Lung (tissue), 17 donors: ENCODE measurements at places on chromosomes 7 and 10. TPM values are rescaled to one million over a fixed set of nuclear protein-coding genes. Genes with fewer than 3 reads are reported as not detected.

- DNase-seq, result peak; percentile 46
- H3K36me3 ChIP-seq, result no peaks in the 10 kb centered on the region
- peaks cover 42% of the 10 kb centered on the region for H3K27me3 ChIP-seq
- H3K27ac ChIP-seq, result no peak overlapping the region
- H3K4me3 ChIP-seq, result no peak overlapping the region
Measured at GRCh38 chr10:13440185-13441061, 88.4 kb downstream of the BEND7 start.

DNA sequence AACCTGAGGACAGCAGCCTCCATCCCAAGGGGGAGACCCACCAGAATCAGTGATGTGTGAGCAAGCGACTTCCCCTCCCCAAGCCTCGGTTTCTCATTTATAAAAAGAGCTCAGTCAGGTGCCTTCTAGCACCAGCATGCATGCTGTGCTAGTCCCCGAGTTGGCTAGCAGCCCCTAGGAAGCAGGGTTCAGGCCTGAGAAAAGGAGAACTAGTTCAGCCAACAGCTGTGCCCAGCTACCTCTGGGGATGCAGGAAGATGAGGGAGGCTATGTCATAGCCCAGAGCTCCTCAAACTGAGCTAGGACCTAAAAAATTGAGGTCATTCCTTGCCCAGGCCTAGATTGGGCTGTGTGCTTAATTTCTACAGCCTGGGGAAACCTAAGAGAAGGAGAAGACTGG is 13.7 kb downstream of the DRGX start:
- no peak overlapping the region for H3K27ac ChIP-seq
- no peaks in the 10 kb centered on the region for H3K4me1 ChIP-seq
- no peaks in the 10 kb centered on the region for H3K36me3 ChIP-seq
- no peak for DNase-seq

- H3K27me3 ChIP-seq, result no peaks in the 10 kb centered on the region
- H3K36me3 ChIP-seq, result no peaks in the 10 kb centered on the region
- peak overlapping the region; percentile 100 for H3K27ac ChIP-seq
- no peak for DNase-seq
Measured at GRCh38 chr10:68900427-68901104, 549 bp upstream of the DDX50 start.

DNA sequence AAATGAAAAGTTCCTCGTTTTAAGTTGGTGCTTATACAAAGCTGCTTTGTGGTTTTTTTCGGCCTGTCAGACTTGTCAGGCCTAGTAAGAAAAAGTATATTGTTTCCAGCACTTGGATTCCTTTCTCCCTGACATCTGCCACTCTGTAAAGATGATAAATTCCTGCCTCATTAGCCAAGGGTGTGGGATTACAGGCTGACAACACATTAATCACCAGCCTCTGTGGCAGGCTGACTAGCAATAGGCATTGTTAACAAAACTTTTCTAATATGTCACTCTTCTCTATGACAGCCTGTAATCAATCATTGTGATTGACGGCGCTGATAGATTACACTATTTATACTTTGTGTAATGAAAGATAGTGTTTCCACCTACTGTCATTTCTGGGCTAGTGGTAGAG is 682.5 kb downstream of the LRMDA start:
- H3K27ac ChIP-seq, result no peak overlapping the region
- H3K4me1 ChIP-seq, result peaks cover 43% of the 10 kb centered on the region
- H3K27me3 ChIP-seq, result no peaks in the 10 kb centered on the region
- DNase-seq, result peak; percentile 27

DNA sequence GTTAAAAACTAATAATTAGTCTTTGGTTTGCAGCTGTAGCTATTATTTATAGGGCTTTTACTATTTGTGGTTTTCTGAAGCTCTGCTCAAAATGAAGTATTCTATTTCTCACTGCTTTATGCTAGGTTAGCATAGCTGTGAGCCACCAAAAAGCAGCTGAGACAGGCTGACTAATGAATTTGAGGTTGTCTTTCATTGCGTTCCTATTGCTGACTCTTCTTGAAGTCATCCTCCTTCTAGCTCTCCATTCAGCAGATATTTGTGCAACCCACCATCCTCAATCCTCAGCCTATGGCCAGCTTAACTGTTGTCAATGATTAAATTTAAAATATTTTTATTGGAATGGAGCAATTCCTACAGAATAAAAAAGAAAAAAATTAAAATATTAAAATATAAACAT is 2.1 kb upstream of the RALA start:
- H3K27me3 ChIP-seq, result no peaks in the 10 kb centered on the region
- DNase-seq, result no peak
- no peaks in the 10 kb centered on the region for H3K36me3 ChIP-seq
- peaks cover 9% of the 10 kb centered on the region for H3K4me1 ChIP-seq
- no peak overlapping the region for H3K4me3 ChIP-seq

- no peak for DNase-seq
- H3K36me3 ChIP-seq, result no peaks in the 10 kb centered on the region
- H3K27ac ChIP-seq, result no peak overlapping the region
- no peak overlapping the region for H3K4me3 ChIP-seq
- H3K4me1 ChIP-seq, result no peaks in the 10 kb centered on the region
- no peaks in the 10 kb centered on the region for H3K27me3 ChIP-seq
Measured at GRCh38 chr7:135834266-135834665, 85.7 kb upstream of the FAM180A start.

- no peak overlapping the region for H3K4me3 ChIP-seq
- no peaks in the 10 kb centered on the region for H3K4me1 ChIP-seq
- no peaks in the 10 kb centered on the region for H3K27me3 ChIP-seq
- no peaks in the 10 kb centered on the region for H3K36me3 ChIP-seq
Measured at GRCh38 chr10:129866894-129867293, 97.2 kb downstream of the EBF3 start.

DNA sequence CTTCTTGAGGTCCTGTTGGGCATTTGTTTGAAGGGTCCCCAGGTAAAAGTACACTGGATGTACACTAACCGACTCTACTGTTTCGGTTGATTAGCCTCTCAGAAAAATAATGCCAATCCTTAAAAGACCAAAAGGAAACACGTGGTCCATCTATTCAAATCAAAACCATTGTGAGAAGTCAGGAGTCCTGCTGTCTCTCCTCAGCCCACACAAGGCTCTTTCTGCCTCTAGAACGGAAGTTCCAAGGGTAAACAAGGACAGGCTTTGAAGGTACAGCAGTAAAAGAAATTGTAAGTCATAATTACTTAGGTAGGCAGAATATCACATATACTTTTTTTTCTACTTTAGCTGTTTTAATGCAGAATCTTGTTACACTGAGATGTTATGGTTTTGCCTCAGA is 71.7 kb upstream of the TPK1 start:
- no peak overlapping the region for H3K27ac ChIP-seq
- no peaks in the 10 kb centered on the region for H3K4me1 ChIP-seq
- H3K36me3 ChIP-seq, result no peaks in the 10 kb centered on the region
- DNase-seq, result no peak
- no peak overlapping the region for H3K4me3 ChIP-seq

DNA sequence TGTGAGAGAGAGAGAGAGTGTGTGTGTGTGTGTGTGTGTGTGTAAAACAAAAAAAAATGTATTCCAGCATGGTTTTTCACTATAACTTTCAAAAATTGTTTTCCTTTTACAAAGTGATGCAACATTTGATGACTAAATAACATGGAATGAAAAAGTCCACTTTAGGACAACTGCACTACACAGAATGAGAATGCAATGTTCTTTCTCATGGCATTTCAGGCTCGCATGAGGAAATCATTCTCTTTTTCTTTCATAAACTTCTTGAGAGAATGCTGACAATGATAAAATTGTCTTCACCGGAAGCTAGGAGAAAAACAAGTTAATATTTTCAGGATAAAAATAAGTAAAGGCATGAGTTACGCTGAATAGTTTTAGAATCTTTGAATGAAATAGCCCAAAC is 53.7 kb downstream of the SLC16A12 start:
- no peaks in the 10 kb centered on the region for H3K36me3 ChIP-seq
- no peaks in the 10 kb centered on the region for H3K4me1 ChIP-seq
- H3K4me3 ChIP-seq, result no peak overlapping the region
- no peaks in the 10 kb centered on the region for H3K27me3 ChIP-seq

DNA sequence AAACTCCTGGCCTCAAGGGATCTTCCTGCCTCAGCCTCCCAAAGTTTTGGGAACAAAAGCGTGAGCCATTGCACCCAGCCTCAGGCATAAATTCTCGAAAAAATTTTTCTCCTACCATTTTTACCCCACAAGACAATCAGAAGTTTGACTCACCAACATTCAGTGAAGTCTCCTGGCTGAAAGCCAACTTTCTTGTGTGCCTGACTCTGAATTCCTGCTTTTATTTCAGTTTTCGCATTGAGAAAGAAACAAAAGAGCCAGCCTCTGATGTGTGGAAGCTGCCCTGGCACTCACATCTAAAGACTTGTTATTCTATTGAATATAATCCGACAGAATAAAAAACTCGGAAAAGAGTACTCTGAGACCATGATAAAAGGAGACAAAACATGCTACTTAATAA is 402.9 kb downstream of the MAGI2 start:
- no peaks in the 10 kb centered on the region for H3K27me3 ChIP-seq
- no peaks in the 10 kb centered on the region for H3K36me3 ChIP-seq
- H3K4me3 ChIP-seq, result no peak overlapping the region
- no peak overlapping the region for H3K27ac ChIP-seq

GRCh38 chr7:32952876-32953275 is 4.4 kb upstream of the FKBP9 start:
- H3K4me1 ChIP-seq, result peaks cover 1% of the 10 kb centered on the region
- H3K27ac ChIP-seq, result no peak overlapping the region
- no peaks in the 10 kb centered on the region for H3K36me3 ChIP-seq
- no peaks in the 10 kb centered on the region for H3K27me3 ChIP-seq
- DNase-seq, result no peak
- H3K4me3 ChIP-seq, result no peak overlapping the region

GRCh38 chr10:20949967-20950366 is 52.9 kb upstream of the NEBL start:
- H3K27ac ChIP-seq, result no peak overlapping the region
- no peaks in the 10 kb centered on the region for H3K27me3 ChIP-seq
- DNase-seq, result no peak
- peaks cover 5% of the 10 kb centered on the region for H3K4me1 ChIP-seq
- peaks cover 4% of the 10 kb centered on the region for H3K36me3 ChIP-seq

GRCh38 chr10:16799621-16800020 is 17.6 kb downstream of the RSU1 start:
- H3K4me1 ChIP-seq, result no peaks in the 10 kb centered on the region
- no peak overlapping the region for H3K27ac ChIP-seq
- DNase-seq, result no peak
- no peaks in the 10 kb centered on the region for H3K27me3 ChIP-seq
- no peaks in the 10 kb centered on the region for H3K36me3 ChIP-seq

DNA sequence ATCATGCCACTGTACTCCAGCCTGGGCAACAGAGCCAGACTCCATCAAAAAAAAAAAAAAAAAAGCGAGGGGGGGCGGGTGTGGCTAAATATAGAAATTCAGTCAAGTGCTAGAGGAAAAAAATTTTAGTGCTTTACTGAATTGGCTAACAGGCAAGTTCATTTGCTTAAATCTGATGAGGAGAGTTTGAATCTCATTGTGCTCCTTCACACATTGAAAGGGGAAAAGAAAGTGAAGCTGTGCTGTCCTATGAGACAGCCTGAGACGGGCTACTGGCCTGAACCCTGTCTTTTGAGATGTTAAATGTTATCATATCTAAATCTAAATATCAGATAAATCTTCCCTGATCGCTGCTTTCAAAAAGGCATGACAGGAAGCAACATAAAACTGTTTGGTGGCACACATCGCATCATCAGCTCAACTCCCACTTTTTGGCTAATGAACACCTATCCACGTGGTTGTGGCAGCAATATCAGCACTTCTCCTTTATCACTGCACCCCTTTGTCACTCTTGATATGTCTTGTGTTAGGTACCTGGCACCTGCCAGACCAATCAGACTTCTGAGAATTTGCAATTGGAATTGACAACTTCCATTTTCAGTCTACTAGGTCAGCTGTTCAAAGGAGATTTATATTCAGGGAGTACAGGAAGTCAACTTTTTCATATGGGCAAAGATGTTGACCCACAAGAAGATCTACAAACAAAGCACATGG is 14.0 kb upstream of the IFIT1B start:
- no peaks in the 10 kb centered on the region for H3K27me3 ChIP-seq
- H3K4me3 ChIP-seq, result no peak overlapping the region
- H3K4me1 ChIP-seq, result peaks cover 3% of the 10 kb centered on the region
- no peak overlapping the region for H3K27ac ChIP-seq
- no peaks in the 10 kb centered on the region for H3K36me3 ChIP-seq
- no peak for DNase-seq

GRCh38 chr7:43735802-43736603 is 6.7 kb upstream of the COA1 start:
- no peak for DNase-seq
- H3K27ac ChIP-seq, result no peak overlapping the region
- H3K4me3 ChIP-seq, result no peak overlapping the region
- H3K36me3 ChIP-seq, result no peaks in the 10 kb centered on the region
- no peaks in the 10 kb centered on the region for H3K27me3 ChIP-seq

DNA sequence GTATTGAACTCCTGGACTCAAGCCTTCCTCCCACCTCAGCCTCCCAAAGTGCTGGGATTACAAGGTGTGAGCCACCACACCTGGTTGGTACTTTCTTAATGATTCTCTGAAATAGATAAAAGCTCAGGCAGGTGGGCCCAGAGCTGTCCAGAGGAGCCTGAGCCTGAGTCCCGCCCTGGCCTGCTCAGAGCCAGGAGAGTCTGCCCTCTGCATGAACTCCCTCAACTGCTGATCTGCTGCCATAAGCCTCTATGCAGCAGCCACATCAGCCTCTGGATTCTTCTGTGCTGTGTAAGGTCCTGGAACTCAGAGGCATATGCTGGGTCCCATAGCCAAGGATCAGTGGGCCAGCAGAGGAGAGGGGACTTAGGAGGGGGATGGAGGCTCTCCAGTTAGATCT is 23.1 kb upstream of the DDIT4 start:
- no peaks in the 10 kb centered on the region for H3K27me3 ChIP-seq
- peak overlapping the region; percentile 71 for H3K27ac ChIP-seq
- peak; percentile 76 for DNase-seq
- H3K4me1 ChIP-seq, result peaks cover 50% of the 10 kb centered on the region
- H3K36me3 ChIP-seq, result no peaks in the 10 kb centered on the region
- no peak overlapping the region for H3K4me3 ChIP-seq

DNA sequence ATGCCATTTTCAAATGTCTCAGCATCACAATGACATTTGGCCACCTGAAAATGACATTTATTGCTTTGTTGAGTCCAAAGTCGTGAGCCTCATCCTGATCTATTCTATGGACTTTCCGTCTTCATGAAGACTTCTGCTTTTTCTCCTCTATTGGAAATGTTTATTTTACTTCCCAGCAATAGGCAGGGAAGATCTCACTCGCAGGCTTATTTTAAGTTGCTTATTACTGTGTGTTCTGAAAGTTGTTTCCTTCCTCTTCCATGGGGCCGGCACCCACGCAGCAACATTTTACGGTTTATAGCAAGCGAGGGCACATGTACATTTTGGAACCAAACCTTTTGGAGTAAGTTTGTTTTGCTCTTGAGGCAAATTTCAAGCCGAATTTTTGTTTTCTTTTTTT is 221.0 kb upstream of the KLF6 start:
- H3K27me3 ChIP-seq, result no peaks in the 10 kb centered on the region
- no peak overlapping the region for H3K4me3 ChIP-seq
- DNase-seq, result no peak

The OPN1SW gene
- total RNA-seq, result not detected

The TMEM184A gene
- total RNA-seq, result 11.8 TPM

The WASL gene
- 52.7 TPM for total RNA-seq

The BZW2 gene
- 47.9 TPM for total RNA-seq

The PDSS1 gene
- total RNA-seq, result 8.3 TPM

The LDB3 gene
- 3.2 TPM for total RNA-seq
